ENCODE measurements at places on chromosomes 4 and X.

DNA sequence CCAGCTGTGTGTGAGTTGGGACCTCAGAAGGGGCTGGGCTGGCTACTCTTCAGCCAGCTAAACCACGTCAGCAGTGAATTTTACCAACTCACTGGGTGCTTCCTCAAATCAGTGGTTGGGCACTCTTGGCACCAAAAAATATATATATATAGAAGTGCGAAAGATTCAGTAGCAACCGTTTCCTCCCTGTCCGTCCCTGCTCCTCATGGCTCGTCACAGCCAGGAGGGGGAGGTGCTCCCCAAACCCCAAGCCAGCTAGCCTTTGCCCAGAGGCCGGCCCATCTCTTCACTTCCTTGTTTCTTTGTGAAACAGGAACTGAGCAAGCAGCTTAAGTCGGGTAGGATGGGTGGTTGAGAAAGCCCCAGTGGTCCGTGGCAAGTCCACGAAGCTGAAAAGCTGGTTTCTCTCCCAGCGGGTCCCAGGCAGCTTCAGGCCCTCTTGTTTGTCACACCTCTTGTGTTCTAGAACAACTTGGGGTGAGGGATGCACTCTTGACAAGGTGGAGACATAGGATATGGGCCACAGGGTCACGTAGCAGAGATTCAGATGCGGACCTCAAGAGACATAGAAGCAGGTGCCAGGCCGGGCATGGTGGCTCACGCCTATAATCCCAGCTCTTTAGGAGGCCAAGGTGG, 6.8 kb upstream of the SASH3 start:
- peak; percentile 91 for DNase-seq

DNA sequence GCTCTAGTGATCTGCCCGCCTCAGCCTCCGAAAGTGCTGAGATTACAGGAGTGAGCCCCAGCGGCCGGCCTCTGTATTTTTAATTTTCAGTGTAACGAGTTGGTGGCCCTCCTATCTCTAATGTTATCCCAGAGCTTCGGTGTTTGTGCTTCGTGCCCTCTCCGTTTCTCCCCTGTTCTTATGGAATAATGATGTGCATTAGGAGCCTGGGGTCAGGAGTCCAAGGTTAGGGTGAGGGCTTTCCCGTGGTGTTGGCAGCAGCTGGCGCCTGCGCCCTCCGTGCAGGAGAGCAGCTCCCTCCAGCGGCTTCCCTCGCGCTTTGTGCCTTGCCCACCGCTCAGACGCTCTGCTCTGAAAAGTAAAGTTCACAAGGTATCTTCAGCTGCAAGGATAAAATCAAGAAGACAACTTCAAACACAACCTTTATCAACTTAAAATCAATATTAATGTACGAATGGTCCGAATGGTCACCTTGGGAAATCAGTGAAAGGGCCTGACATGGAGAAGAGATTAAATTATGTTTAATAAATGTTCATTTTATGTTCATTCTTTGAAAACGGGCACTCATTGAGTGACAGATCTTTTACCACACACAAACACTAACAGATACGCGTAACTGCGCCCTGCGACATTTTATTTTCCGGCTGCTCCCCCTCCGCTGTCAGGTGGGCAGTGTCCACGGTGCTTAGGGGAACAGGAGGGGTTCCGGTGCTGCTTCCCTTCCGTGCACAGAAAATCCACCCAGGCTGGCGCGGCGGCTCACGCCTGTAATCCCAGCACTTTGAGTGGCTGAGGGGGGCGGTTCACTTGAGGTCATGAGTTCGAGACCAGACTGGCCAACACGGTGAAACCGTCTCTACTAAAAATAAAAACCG, 62.4 kb downstream of the TRAPPC11 start:
- DNase-seq = peak; percentile 81

- DNase-seq = peak; percentile 81
Observed at GRCh38 chr4:174365018-174365587, 81.4 kb downstream of the CEP44 start.

- DNase-seq = no peak
Observed at GRCh38 chrX:110241816-110242215, 76.1 kb downstream of the AMMECR1 start.

DNA sequence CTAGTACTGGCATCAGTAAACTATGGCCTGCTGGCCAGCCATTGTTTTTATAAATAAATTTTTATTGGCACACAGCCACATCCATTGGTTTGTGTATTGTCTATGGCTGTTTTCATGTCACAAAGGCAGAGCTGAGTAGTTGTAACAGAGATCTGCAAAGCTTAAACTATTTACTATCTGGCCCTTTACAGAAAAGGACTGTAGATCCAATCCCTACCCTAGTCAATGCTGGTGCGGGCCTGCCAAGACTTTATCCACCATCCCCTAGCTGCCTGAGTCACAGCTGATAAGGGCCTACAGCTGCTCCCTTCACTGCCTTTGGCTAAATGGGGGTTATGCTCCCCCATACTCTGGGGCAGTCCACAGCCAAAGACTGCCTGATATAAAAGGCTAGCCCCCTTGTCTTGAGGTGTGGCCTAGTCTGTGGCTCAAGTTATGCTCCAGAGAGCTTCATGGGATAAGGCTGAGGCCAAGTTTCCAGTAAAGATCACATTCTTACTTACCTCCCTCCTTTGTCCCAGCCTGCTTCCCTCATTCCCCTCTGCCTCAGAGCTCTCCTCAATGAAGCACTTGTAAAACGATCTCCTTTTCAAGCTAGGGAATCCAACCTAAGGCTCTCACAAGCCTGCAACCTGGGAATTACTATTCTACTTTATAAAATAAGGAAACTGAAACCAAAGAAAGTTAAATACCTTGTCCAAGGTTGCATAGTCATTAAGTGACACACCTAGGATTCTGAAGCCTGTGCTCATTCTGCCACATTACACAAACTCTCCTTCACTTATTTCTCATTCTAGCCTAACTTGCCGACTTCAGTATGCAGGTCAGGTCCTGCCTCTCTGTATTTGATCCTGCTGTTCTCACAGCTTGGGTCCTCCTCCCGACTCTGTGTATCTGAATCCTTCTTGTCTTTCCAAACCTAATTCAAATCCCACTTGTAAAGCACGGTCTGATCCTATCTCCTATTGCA, 20.7 kb downstream of the ACE2 start:
- no peak for DNase-seq

GRCh38 chrX:96987228-96987627, 103.5 kb downstream of the RPA4 start:
- DNase-seq = no peak

DNA sequence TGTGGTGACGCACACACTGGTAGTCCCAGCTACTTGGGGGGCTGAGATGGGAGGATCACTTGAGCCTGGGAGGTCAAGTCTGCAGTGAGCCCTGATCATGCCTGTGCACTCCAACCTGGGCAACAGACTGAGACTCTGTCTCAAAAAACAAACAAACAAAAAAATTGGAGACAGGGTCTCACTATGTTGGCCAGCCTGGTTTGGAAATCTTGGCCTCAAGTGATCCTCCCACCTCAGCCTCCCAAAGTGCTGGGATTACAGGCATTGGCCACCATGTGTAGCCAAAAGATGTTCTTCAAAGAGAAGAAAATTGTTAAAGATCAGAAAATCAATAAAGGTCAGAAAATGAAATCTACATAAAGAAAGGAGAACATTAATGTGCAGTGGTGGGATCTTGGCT, 41.7 kb upstream of the ABCG2 start:
- no peak for DNase-seq

GRCh38 chrX:39201305-39201990, 400.2 kb downstream of the MID1IP1 start:
- no peak for DNase-seq

DNA sequence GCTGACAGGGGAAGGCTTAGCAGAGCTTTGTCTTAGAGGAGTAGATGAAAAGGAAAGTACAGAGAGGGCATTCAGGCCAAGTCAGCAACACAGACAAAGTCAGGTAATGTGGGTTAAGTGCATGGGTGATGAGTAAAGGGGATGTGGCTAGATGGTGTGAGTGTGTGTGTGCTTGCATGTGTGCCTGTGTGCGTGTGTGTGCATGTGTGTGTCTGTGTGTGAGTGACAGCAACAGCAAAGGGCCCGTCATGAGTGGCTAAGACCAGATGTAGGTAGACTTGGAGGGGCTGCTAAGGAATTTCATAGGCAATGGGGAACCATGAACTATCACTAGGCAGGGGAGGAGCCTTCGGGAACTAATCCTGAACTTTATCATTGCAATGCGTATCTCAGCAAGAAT, 2.2 kb upstream of the GPR78 start:
- no peak for DNase-seq

- DNase-seq = no peak
Observed at GRCh38 chr4:147607471-147607870, 9.7 kb upstream of the TMEM184C start.

- DNase-seq = no peak
Observed at GRCh38 chrX:20988804-20989203, 385.4 kb upstream of the CNKSR2 start.

DNA sequence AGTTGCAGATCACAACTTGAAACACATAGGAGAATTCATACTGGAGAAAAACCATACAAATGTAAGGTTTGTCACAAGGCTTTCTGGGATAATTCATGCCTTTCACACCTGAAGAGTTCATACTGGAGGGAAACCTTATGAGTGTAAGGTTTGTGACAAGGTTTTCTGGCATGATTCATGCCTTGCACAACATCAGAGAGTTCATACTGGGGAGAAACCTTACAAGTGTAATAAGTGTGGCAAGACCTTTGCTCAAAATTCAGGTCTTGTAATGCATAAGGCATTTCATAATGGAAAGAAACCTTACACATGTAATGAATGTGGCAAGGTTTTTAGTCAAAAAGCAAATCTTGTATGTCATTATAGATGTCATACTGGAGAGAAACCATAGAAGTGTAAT, 58.8 kb upstream of the ENPEP start:
- no peak for DNase-seq

GRCh38 chrX:130523460-130524394, 121.9 kb downstream of the RBMX2 start:
- DNase-seq = peak; percentile 11

GRCh38 chrX:38561951-38562719, 793 bp downstream of the TSPAN7 start:
- DNase-seq = no peak

DNA sequence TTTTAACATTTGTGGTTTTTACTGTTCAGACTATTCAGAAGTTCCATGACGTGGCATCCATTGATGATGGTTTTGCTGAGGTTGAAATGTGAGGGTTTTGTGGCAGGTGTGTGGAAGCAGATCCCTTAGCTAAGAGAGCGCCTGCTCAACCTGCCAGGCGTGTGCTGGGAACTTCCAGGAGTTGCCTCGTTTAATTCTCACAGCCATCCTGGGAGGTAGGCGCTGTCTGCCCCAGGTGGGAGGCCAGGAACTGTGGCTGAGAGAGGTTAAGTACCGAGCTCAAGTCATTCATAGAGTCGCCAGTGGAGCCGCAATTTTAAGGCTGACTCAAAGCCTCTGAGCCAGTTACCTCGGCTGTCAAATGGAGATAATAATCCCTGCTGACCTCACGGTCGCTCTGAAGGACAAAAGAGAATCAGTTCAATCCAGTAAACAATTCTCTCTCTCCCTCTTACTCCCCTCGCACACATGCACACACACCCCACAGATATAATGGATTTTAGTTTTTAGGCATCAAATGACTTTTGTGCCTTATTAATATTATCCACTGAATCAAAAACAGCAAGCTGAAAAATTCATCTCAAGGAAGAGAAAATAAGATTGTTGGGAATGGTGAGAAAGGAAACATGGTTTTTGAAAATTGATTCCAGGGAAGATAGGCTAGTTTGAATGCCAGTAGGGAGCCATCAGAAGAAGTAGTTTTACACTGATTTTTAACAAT, 171.3 kb downstream of the PTTG2 start:
- no peak for DNase-seq

GRCh38 chrX:50436797-50437196, 33.8 kb downstream of the DGKK start:
- no peak for DNase-seq

GRCh38 chrX:17737986-17738713, 857 bp downstream of the SCML1 start:
- peak; percentile 29 for DNase-seq

DNA sequence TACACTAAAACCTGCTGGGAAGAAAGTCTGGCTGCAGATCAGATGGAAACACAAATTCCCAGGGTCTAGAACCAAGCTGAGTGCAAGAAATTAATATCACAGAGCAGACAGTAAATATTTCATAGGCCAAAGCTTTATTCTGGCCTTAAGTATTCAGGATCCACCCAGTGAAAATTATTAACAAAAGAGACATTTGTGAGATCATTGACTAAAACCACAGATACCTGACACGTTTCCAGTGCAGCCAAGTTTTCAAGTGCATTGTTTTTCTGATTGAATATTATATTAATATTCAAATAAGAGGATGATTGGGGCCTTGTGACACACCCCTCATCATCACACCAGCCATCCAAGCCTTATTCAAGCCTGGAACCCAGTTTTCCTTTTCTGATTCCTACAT, 10.3 kb downstream of the ELOVL6 start:
- no peak for DNase-seq

GRCh38 chr4:144954230-144954629, 143.8 kb downstream of the ANAPC10 start:
- DNase-seq = no peak

- no peak for DNase-seq
Observed at GRCh38 chrX:13219991-13220764, 99.7 kb downstream of the ATXN3L start.

- no peak for DNase-seq
Observed at GRCh38 chrX:153522259-153522658, 4.8 kb downstream of the ATP2B3 start.

GRCh38 chr4:121079376-121079775, 7.0 kb upstream of the NDNF start:
- DNase-seq = no peak

- DNase-seq = no peak
Observed at GRCh38 chr4:85544751-85545150, 69.8 kb downstream of the ARHGAP24 start.

GRCh38 chrX:66872771-66873170, 233.9 kb upstream of the EDA2R start:
- DNase-seq = no peak

DNA sequence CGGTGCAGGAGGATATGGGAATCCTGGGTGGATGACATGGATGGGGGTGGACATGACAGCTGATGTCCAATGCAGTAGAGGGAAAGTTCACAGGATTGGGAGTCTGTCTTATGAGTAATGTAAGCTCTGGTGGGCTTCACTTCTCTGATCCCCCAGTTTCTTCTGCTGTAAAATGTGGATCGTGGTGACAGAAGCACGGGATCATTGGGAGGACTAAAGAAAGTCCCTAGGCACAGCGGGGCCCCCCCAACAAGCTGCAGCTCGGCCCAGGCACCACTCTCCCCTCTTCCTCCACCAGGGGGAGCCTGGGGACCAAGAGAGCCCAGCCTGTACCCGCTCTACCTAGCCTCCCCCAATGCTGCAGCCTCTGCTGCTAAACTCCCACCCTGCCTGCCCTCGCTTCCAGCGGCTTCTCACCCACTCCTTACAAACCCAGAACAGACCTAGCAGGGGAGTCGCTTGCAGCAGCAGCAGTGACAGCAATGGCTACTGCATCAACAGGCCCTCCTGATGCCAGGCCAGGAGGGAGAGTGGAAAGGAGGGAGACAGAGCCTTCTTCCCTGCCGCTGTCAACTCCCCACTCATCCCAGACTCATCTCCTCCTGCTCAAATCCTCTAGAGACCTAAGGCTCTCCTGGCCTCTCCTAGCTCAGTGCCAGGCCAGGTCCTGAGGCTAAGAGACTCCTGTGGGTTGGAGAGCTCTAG, 36.1 kb upstream of the IQSEC2 start:
- DNase-seq = peak; percentile 58

- no peak for DNase-seq
Observed at GRCh38 chr4:309807-310206, 4.5 kb upstream of the ZNF732 start.

Measured in suppressor macrophage treated with lipopolysaccharide for 1 hour (primary cell).